ENCODE measurements at places on chromosomes 1 and 21.

GRCh38 chr1:161304927-161305866, 4.6 kb downstream of the MPZ start:
- no peak for DNase-seq

DNA sequence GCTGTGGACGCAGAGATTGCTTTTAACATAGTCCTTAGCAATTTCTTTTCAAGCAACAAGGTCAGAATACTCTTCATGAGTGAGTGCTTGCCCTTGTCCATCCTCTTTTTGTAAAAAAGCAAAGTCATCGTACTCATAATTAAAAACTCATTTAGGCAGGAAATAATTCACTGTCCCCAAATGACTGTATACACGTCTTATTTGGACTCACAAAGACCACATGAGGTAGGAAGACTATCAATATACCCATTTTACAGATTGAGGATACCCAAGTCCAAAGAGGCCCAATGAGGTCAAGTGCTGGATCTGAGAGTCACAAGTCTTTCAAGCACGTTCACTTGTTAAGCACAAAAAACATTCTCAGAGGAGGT, 13.2 kb downstream of the ITPKB start:
- no peak for DNase-seq

DNA sequence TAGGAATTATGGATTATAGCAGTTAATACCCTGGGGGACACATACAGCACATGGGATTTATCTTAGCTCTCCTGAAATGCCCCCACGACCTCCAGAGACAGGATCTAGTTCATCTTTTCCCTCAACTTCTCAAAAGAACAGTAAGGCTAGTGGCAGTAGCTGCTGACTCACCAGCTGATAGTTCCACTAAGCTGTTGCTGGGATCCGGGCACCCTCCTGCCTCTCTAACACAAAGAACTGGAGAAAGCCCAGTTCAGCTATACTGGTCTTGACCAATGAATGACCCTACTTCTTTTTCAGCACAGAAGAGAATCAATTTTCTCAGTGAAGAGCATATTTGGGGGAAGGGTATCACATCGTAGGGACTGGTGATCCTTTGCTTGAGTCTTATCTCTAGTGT, 84.1 kb downstream of the PGBD5 start:
- DNase-seq: no peak

DNA sequence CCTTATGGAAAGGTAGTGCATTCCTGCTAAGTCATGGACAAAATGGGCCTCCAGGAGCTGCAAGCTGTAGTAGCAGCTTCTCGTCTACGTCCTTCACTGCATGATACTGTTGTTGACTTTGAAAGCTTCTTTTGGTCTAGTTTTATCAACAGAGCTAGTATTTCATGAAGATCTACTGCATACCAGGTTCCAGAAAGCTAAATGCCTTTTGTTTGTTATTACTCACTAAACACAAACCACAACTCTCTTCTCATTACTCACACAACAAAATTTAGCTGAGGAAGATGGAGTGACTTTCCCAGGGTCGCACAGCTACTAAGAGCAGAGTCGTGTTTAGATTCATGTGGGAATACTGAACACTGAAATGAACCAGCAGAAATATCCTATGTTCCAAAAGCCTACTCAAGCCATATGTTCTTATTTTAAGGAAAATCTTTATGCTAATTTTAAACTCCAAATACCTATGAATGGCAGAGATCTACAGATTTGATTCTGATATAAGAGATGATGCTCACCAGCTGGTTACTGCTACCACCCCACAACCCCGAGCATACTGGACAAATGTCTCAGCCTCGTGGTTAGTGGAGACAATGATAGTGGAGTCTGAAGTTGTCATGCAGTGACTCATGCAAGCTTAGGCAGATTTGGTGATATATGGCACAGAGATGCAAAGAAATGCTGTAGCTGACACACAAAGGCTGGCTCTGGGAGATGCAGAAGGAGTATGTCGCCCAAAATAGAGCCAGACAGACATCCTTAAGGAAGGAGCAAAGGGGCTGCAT, 20.6 kb downstream of the PGBD2 start:
- no peak for DNase-seq

DNA sequence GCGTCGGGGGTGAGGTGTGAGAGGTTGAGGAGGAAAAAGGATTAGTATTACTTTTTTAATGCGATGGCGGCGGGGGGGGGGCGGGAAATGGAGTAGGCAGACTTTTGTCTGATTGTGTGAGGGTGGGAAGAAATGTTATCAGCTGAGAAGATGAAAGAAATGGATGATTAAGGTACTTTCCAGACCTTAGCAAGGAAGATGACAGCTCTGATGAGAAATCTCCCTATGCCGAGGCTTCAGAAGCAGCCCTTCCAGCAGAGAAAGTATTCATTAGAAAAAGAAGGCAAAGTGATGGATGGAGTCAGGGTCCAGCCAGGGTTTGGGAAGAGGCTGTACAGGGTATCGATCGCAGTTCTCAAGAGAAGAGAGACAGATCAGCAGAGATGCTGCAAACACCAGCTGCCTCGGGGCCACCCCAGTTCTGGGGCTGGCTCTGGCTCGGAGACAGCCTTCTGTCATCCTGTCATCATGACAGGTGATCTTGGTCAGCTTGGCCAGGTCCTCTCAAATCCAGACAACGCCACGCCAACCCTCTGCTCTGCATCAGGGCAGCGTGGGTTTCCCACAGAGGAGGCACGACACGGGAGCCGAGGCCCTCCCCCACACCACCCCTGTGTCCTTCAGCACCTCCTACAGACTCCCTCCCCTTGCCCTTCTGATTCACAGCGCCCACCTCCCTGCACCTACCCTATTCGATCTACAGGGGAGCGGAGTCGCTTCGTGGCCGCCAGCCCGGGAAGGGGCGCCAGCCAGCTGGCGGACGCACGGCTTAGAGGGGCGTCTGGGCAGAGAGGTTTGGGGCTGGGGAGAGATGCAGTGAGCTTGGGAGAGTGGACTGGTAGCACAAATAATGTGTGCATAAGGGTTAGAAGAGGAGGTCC, 674 bp upstream of the ATXN7L2 start:
- no peak for DNase-seq

DNA sequence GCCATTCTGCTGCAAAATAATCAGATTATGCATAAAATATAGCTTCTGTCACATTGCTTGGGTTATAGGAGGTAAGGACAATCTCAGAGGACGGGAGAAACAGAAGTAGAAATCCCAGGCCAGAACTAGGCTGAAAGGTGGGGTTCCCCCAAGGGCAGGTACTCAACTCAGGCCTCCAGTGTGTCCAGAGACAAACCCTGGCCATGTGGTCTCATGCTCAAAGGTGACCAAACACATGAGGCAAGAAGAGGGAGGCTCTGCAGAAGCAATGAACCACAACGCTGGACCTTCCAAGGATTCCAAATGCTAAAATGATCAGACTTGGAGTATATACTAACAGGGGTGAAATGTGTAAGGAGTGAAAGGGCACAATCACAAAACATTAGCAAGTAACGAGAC, 103.8 kb downstream of the DMRTB1 start:
- DNase-seq: no peak

- no peak for DNase-seq
Observed at GRCh38 chr1:112599477-112599876, 19.5 kb downstream of the ST7L start.

DNA sequence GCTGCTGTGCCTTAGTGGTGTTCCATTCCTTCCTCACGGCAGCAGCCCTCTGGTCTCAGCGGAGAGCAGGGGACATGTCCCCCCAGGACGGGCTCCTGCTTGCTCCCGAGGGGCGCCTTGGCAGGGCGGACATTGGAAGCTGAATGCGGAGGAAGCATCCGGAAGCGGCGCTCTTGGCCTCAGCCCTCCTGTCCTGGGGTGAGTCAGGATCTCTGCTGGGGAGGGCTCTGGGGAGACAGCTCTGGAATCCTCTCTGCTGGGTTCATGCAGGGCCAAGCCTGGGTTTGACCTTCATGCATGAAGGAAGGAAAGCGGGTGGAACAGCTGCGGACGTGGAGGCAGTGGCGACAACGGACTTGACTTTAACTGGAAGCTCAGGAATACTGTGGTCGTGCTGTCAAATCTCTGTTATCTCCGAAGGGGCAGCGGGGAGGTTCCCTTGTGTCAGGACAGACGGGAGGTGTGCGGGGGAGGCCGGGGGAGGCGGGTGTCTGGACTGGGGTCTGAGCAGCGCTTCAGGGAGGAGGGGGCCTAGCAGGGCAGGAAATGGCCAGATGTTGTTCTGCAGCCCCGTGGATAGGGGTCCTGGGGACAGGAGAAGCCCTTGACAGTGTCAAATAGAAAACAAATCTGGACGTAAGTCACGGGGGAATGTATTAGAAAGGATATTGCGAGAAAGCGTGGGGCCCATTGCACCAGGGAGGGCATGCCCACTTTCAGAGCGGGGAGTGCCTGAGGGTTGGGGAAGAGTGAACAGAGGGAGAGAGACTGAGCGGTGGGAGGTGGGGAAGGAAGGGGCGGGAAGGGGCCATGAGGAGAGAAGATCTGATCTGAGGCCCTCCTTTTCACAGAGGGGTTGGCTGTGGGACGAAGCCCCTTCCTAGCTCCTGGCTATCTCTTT, 26.6 kb downstream of the CRYAA start:
- no peak for DNase-seq

GRCh38 chr1:83548311-83548710, 450.6 kb downstream of the TTLL7 start:
- DNase-seq: no peak

- no peak for DNase-seq
Observed at GRCh38 chr1:198641966-198642668, 3.3 kb downstream of the PTPRC start.

GRCh38 chr1:198830412-198830811, 191.6 kb downstream of the PTPRC start:
- DNase-seq: no peak

- no peak for DNase-seq
Observed at GRCh38 chr1:87335175-87335884, 6.7 kb downstream of the LMO4 start.

GRCh38 chr21:14678973-14679574, 133.0 kb upstream of the SAMSN1 start:
- no peak for DNase-seq

DNA sequence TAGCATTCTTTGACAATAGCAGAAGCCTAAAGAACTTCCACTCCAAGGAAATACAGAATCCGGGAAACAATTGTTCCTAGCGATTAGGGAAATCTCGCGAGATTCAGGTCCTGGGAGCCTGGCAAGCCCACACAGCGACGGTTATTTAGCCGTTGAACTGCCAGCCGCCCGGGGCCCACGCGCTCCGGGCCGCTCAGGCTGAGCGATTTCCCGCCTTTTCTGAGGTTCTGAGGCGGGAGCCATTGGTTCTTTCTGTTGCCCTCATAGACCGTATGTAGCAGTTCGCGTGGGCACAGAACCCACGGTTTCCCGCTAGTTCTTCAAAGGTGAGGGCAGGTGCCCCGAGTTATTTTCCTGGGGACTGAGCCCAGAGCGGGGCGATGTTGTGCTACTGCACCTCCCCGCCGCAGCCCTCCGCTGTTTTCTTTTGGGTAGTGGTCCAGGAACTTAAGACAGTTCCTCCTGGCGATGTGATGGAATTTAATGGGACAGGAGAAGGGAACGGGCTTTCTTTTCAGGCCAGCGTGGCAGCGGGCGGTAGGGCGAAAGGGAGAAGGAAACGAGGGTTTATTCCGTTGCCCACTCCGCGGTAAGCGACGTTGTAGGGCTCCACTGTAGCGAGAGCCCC, at the start of gene SYCP1:
Gene SYCP1 (plus strand): TSS at position 171 of the 628 bp plus-strand sequence. CDS start 602 bp downstream, outside the sequence.
- no peak for DNase-seq

GRCh38 chr21:45989355-45990048, 7.9 kb downstream of the COL6A1 start:
- DNase-seq: no peak

- no peak for DNase-seq
Observed at GRCh38 chr1:247291833-247292561, 36.1 kb downstream of the VN1R5 start.

DNA sequence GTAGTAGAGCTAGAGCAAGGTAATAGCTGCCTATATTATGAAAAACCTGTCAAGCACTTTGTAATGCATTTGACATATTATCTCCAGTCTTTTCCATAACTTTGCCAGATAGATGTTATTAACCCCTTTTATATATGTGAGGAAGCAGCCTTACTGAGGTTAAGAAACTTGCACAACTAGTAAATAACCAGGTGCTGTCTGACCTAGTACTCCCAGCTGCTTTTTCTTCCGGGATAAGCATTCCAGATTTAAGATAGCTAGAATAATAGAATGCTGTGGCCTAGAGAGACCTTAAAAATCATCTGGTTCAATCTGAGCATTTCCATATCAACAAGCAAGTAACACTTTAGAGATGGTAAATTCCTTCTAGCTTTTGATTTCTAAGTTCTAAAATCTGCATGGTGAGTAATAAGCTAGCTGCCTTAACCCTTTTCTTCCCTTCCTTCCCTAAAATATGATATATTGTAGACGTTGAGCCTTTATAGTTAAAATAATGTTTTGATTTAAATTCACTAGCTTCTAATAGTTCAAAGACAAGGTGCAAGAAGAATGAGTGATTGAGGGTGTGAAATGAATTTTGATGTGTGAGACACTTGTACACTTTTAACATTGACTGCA, 1.8 kb downstream of the SH3GLB1 start:
- DNase-seq: no peak

- no peak for DNase-seq
Observed at GRCh38 chr1:235416662-235417049, 49.4 kb downstream of the TBCE start.

DNA sequence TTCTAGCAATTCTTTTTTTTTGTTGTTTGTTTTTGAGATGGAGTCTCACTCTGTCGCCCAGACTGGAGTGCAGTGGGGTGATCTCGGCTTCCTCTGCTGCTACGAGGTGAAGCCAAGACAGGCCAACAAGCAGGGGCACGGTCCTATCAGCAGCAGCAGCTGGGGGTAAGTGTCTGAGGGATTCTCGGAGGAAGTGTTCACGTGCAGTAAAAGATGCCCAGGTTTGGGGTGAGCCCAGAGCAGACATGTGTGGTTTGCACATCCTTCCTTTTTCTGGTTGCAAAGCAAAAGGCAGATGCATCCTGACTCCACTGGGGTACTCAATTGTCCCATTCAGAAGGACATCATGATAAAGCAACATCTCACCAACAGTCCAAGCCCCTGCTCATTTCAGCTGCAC, 27.7 kb downstream of the PIGP start:
- peak; percentile 15 for DNase-seq

- DNase-seq: no peak
Observed at GRCh38 chr21:28773036-28773435, 219.6 kb downstream of the LTN1 start.

DNA sequence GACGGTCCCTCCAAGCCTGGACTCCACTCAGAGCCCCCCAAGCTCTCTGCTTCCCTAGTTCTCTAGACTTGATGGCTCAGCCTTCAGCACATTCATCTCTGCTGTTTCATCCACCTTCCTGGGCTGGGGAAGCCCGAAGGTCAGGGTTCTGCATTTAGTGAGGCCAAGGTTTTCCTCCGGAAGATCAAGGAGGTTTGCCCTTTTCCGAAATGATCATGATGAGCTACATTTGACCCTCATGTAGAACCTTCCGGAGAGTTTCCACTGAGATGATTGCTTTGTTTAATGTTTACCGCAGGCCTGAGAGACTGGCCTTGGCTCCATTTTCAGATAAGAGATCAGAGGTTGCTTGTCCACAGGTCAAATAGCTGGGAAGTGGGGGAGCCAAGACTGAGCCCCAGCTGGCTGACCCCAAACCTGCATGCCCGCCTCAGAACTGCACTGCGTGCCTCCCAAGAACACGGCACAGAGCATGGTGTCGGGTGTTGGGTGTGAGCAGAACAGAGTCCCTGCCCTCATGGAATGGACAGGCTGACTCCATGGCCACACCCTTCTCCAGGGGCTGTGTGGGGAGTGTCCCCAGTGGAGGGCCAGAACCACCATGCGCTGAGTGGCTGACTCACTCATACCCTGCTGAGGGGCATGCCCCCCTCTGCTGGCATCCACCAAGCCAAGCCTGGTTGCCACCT, 200.8 kb upstream of the TMEM51 start:
- no peak for DNase-seq
